ENCODE measurements at places on chromosomes 5 and 9.

DNA sequence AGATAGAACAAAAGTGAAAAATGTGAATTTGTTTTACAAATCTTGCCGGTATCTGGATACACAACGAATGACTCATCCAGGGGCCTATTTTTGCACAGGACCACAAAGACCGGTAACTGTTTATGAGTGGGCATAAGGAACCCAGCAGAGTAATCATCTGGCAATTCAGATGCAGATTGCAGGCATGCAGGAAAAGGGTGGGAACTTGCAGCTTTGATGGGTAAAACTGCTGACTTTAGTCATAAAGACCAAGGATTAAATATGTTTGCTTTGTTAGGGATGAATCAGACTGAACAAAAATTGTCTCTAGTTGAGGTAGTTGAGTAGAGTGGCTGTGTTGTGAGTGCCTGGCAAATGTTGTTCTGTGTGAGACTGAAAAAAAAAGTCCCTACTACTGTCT, 309.6 kb upstream of the CCNH start:
- no peak for DNase-seq

- DNase-seq: no peak
Observed at GRCh38 chr9:77896269-77896937, 135.2 kb downstream of the GNAQ start.

- DNase-seq: no peak
Observed at GRCh38 chr9:95171001-95171400, 146.5 kb downstream of the FANCC start.

DNA sequence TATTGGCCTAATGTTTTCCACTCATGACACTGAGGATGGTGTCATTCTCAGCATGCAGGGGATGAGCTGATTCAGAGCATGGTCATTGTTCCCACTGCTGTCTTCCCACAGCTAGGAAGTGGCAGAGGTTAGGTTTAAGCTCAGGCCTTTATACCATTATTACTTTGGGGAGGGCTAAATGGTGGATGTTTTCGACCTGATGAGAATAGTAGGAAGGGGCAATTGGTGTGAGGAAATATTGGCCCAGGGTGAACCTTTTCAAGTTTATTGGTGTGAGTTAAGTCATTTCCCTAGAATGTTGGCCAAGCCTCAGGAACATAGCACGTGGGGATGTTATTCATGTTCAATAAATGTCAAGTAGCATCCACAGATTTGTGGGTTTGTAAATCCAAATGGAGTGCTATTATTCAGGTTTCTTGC, 59.6 kb downstream of the ARHGAP26 start:
- no peak for DNase-seq

DNA sequence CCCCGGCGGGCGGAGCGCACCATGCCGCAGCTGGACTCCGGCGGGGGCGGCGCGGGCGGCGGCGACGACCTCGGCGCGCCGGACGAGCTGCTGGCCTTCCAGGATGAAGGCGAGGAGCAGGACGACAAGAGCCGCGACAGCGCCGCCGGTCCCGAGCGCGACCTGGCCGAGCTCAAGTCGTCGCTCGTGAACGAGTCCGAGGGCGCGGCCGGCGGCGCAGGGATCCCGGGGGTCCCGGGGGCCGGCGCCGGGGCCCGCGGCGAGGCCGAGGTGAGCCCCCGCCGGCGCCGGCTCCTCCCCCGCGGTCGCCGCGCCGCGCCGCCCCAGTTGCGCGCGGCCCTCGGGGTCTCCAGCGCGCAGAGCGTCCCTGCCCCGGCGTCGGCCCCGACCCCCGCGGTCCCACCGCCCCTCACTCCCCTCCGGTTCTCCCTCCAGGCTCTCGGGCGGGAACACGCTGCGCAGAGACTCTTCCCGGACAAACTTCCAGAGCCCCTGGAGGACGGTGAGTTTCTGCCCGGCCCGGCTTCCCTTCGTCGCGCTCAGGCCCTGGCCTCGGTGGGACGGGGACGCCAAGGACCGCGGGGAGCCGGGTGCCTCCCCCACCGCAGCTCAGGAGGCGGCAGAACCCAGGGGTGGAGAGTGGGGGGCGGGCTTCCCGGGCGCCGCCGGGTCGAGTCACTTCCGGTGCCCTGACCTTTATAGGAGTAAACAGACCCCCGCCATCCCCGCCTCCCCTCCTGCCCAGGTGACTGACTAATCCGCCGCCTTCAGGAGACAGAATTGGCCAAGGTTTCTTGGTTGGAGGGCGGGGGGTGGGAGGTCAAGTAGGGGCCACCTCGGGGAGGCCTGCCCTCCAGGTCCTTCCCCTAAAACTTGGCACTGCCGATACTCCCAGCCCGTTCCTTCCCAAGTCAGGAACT, 665 bp downstream of the TCF7 start:
- DNase-seq: peak; percentile 81

- no peak for DNase-seq
Observed at GRCh38 chr5:131570757-131571156, 64.3 kb downstream of the RAPGEF6 start.

- DNase-seq: no peak
Observed at GRCh38 chr5:106363578-106363977, 1307.2 kb downstream of the EFNA5 start.

- DNase-seq: no peak
Observed at GRCh38 chr5:28766565-28767158, 1728.3 kb upstream of the CDH9 start.
